ENCODE measurements at places on chromosomes 1 and 21. TPM values are rescaled to one million over a fixed set of nuclear protein-coding genes. Genes with fewer than 3 reads are reported as not detected.

LAMC1 gene
- 539 TPM for total RNA-seq

NEGR1 gene
- total RNA-seq, result 3.6 TPM

MATN1 gene
- 0.33 TPM for total RNA-seq

TFF1 gene
- not detected for total RNA-seq

SNX7 gene
- 46.5 TPM for total RNA-seq

CD244 gene
- total RNA-seq, result not detected

NTRK1 gene
- total RNA-seq, result not detected

CYYR1 gene
- total RNA-seq, result 0.15 TPM

CYB561D1 gene
- total RNA-seq, result 6.4 TPM

PBX1 gene
- 68.4 TPM for total RNA-seq

CYP4A22 gene
- not detected for total RNA-seq

OSCP1 gene
- total RNA-seq, result 15.7 TPM

AMY2A gene
- total RNA-seq, result not detected

FAM72C gene
- 1.5 TPM for total RNA-seq

ATAD3C gene
- not detected for total RNA-seq

PRAMEF15 gene
- total RNA-seq, result not detected

MRAP gene
- not detected for total RNA-seq

GJB5 gene
- total RNA-seq, result not detected

DVL1 gene
- 81.9 TPM for total RNA-seq

SLC9A1 gene
- 11.9 TPM for total RNA-seq

TEKT2 gene
- total RNA-seq, result 0.15 TPM

TMEM240 gene
- 5.5 TPM for total RNA-seq
